Breast epithelium (tissue), 4 donors: ENCODE measurements at places on chromosomes 1 and 21. TPM values are rescaled to one million over a fixed set of nuclear protein-coding genes. Genes with fewer than 3 reads are reported as not detected.

Gene FAM72C
- total RNA-seq: 0.32 TPM

Gene WNT9A
- 2.5 TPM for total RNA-seq

Gene GNB1
- 123 TPM for total RNA-seq

Gene UTS2
- 1.6 TPM for total RNA-seq

Gene S100A2
- 5.4 TPM for total RNA-seq

Gene NID1
- total RNA-seq: 154 TPM

Gene DYRK3
- total RNA-seq: 14.1 TPM

Gene MTARC2
- 18.4 TPM for total RNA-seq
